Endothelial cell (in vitro differentiated cells): ENCODE measurements at places on chromosomes 6 and 20.

DNA sequence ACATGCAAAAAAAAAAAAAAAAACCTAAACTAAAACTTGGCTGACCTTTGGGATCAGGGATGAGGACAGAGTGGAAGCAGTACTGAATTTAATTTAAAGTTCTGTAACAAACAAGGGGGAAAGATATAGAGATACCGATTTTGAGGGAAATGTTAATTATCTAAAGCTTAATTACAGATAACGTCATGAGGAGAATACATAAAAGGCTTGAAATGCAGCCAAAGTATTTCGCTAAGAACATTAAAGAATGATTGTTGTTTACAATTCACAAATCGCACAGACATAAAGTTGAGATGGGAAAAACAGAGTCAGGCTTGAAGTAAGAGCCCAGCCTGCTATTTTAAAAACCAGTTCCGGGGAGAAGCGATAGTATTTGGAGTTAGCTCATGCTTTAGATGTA lies 208.0 kb upstream of the SASH1 start:
- no peak for DNase-seq

DNA sequence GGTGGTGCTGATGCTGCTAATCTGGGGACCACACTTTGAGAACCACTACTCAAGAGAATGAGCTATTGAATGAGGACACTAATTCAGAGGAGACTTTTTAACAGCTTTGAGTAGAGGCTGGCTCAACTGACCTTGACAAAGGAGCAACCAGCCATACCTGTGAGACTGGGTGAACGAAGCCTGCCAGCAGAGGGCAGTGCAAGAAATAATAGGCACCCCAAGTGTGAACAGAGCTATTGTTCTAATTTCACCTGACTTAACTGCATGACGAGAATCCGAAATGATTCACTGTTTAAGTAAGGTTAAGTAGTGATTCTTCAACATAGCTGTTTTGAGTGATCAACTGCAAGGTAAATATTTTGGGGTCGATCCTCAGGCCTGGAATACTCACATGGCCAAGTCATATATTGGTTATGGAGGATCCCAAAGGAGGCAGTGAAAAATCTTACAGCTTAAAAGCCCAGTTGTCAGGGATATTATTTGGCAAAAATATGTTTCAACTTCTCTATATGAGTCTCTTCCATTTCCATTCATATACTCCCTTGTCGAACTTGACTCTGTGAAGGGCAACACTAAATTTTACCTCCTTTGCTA lies 550.5 kb upstream of the MARCKS start:
- DNase-seq: peak; percentile 59

- DNase-seq: no peak
These were observed 48.2 kb upstream of the FOXP4 start for GRCh38 chr6:41497994-41498393.

DNA sequence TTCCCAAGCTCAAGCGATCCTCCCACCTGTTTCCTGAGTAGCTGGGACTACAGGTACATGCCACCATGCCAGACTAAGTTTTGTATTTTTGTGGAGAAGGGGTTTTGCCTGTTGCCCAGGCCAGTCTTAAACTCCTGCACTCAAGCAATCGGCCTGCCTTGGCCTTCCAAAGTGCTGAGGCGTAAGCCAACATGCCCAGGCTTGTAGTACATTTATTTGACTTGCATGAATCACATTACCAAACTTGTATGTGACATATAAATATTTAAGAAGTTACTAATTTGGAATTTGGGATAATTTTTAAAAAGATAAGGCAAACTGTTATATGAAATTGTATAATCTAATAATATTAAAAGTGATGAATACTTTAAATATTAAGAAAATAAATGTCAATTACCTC lies 157.6 kb downstream of the MCHR2 start:
- no peak for DNase-seq

- DNase-seq: no peak
These were observed 273.5 kb upstream of the RUNX2 start for GRCh38 chr6:45054610-45055009.

DNA sequence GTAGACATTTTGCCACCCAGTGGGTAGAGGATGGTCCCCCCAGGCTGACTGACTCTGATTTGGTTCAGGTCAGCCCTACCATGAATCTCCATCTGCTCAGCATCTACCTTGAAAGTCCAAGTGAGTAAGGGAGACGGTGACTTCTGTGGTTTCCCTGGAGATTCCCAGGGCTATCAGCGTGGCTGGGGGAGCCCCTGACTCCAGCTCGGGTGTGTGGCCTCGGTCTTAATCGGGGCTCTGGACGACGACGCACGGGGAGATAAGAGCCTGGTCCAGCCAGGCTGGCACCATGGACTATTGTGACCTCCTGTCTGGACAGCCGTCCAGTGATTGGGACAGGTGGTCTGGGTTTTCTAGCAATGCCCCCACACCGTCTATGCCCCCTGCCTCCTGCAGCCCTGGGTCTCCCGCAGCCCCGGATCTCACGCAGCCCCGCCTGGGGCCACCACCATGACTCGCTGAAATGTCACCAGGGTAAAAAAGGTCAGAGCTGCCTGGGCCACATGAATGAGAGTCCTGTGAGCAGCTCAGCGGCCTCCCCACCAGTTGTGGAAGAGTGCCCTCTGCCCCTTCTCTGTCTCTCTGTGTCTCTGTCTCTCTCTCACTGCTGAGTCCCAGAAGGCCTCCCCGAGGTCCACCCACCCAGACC lies 47.1 kb upstream of the GATA5 start:
- DNase-seq: no peak

DNA sequence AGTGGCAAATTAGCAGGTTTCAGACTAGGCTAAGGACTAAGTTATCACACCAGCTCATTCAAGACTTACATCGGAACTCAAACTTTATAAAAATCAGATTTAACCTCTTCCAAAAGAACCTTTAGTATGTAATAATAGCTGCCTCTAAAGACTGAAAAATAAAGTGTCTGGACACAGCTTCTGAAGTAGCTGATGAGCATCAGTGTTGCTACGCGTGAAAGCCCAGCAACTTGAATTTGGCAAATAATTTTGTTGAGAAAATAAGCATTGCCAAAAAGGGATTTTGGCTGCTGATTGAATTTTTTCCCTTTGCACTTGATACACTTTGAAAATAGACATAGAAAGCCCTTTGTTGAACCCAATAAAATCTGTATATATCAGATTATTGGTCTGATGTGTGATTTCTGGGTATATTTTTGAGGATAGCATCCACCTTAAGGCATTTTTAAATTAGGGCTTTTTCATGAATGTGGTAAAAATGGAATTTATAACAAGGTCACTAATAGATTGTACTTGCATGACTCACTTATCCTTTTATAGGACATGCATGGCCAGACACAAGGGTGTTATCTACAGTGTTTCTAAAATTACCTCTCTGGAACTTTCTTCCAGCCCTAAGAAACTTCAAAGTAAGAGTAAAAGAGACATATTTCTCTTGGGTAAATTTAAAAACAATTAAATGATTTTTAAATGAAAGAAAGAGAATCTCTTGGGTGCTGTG lies 350.4 kb downstream of the TENT5A start:
- DNase-seq: no peak

DNA sequence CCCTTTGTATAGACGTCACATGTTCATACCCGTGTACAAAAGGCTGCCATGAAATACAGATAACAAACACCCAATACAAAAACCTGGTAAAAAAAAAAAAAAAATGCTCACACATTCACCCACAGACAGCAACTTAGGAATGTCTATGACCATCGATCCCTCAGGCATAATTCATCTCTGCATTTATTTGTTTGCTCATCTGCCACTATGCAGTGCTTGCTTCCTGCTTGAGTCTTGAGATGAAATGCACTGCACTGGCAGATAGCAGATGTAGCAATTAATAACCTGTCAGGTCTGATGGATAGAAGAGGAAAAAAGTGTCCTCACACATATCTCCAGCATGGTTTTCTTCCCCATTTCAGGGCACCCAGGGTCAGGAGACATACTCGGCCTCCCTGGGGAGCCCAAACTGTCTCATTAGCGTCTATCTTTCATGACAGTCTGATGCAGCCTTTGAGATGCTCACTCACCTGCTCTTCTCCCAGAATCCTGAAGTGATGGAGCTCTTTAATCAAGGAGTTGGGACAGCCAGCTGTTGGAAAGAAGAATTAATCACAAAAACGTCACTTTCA lies 295.1 kb upstream of the AGPAT4 start:
- no peak for DNase-seq

DNA sequence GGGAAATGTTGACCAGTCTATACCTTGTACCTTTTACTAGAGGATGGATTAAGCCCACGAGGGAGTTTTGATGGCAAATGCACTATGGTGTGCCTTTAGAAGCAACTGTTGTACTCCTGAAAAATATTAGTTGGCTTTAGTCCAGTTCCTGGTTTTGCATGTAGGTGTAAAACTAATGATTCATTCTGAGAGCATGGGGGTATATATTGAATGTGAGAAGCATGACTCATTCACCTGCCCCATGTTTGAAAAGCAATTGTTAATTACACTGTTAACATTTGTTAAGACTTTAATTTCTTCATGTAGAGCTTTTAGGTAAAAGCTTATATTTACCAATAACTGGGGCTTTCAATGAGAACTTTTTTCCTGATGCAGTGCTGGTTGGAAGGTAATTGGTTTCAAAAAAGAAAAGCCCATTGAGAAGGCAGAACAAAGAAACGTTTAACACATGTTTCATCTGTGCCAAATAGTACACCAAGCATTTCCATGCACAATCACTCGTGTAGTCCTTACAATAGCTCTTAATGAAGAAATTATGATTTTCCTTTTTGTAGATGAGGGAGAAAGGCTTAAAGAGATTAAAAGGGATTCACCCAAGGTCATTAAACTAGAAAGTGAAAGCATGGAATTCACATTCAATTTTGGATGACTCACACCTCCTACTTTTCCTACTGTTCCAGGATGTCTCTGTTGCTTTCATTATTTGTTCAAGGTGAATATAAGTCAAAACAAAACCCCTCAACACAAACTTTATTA lies 134.1 kb downstream of the CCDC170 start:
- no peak for DNase-seq

DNA sequence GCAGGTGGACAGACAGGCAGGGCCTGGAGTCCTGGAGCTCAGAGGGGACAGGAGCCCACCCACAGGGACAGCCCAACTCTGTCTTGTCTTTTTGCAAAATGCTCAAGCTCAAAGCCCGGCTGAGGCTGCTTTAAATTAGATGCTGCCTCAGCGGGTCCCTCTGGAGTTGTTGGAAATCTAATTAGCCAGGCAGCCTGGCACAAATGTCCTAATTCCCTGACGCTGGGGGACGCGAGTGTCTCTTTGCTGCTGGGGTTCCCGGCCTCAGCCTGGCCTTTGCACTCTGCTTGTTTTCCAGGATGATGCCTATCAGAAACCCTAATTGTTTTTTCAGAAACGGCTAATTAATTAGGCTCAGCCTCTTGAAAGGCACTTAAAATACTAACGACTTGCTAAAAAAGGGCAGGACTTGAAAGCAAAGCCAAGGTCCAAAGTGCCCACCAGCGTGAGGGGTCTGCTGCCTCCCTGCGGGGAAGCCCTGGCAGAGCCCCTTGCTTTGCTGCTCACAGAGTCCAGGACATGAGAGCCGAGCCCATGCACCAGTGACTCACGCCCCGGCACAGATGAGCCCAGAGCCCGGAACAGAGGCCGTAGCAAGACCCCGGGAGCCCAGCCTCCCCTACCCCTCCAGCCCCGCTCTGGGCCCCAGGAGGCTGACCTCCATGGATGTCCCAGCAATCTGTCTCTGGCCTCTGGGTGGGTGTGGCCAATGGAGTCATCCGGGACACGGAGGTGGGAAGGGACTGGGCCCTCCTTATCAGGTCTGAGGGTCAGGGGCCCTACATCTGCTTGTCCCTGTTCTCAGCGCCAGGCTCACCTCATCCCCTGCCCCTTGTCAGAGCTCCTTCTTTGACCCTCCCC lies 46.0 kb upstream of the BHLHE23 start:
- DNase-seq: no peak

GRCh38 chr6:168412456-168412855 lies 28.5 kb upstream of the SMOC2 start:
- no peak for DNase-seq

DNA sequence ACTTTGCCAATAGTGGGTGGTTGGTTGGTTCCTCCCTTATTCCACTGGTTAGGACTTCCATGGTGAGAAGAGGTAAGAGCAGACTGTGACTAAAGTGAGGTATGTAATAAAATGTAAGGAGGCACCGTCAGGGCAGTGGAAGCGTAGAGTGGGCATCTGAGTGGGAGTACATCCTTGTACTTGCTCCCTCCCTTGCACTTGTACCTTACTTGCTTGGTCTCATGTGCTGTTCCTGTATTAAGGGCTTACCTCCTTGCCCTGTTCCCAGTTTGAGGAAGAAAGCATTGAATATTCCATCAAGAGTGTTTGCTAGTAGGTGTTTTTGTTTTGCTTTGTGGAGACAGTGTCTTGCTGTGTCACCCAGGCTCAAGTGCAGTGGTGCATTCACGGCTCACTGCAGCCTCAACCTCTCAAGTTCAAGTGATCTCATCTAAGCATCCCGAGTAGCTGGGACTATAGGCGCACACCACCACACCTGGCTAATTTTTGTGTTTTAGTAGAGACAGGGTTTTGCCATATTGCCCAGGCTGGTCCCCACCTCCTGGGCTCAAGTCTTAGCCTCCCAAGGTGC lies 25.5 kb downstream of the AMD1 start:
- no peak for DNase-seq

DNA sequence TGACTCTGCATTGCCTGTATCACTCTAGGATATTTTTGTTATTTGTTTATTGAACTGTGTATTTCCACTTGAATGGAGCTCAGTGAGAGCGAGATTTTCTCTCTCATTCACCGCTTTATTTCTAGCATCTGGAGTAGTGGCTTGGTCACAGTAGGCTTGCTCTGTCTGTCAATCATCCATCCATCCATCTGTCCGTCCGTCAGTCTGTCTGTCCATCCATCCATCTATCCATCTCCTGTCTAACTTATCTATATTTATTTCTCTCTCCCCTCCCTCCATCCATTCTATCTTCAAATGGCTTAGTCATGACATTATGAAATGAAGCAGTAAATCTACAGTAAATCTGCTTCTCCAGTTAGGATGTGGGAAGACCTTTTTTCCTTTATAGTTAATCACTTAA lies 94.6 kb downstream of the TIAM2 start:
- DNase-seq: no peak

GRCh38 chr6:90537027-90537426 lies 49.8 kb downstream of the MAP3K7 start:
- no peak for DNase-seq

- no peak for DNase-seq
These were observed 78.6 kb upstream of the TOX2 start for GRCh38 chr20:43835944-43836508.

GRCh38 chr6:34511915-34512737 lies 44.0 kb downstream of the SPDEF start:
- no peak for DNase-seq

DNA sequence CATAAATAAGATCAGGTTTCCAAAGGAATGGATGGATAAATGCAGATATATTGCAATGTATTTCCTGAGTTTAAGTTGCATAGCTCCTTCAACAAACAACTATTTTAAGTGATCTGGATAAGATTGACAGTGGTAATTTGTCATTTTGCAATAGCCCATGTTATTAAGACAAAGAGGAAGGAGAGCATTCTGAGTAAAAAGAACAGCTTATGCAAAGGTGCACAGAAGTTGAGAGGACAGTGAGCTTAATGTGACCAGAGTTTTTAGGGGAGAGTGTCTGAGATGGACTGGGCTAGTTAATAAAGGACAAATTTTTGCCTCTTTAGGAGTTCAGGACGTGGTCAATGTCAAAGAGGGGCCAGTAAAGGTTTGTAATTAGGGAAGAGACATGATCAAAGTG lies 48.8 kb upstream of the FBXO30 start:
- no peak for DNase-seq
